Stimulated activated CD8-positive, alpha-beta memory T cell treated with anti-CD3 and anti-CD28 coated beads, Interleukin-7, amount 100 ng/mL, for 1 hour (primary cell): ENCODE measurements at places on chromosomes 12 and 14.

DNA sequence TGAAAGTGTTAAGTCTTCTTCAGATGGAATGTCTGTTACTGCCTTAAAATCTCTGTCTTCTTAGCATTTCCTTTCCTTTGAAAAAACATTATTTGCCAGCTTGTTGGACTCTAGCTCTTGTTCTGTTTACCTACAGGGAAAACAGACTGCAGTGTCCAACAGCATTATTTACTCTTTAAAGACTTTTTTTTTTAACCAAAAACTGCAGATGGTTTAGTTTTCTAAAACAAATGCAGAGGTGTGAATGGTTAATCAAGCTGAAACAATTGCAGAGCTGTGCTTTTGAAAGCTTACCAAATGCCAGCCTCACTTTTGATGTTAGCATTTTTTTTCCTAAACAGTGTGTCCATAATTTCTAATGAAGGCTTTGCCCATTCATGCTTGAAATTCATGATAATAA, 323.3 kb downstream of the TMEM117 start:
- DNase-seq = no peak

- DNase-seq = no peak
Measured at GRCh38 chr14:74238974-74239847, at the start of gene VSX2. Gene VSX2 (plus strand): TSS chr14:74239449. CDS start chr14:74239562, 113 bp downstream.

GRCh38 chr14:89549381-89550125, 132.5 kb upstream of the FOXN3 start:
- DNase-seq = no peak

GRCh38 chr14:100471441-100472093, 115.7 kb downstream of the BEGAIN start:
- no peak for DNase-seq

GRCh38 chr12:67460388-67460787, 188.2 kb upstream of the DYRK2 start:
- no peak for DNase-seq

DNA sequence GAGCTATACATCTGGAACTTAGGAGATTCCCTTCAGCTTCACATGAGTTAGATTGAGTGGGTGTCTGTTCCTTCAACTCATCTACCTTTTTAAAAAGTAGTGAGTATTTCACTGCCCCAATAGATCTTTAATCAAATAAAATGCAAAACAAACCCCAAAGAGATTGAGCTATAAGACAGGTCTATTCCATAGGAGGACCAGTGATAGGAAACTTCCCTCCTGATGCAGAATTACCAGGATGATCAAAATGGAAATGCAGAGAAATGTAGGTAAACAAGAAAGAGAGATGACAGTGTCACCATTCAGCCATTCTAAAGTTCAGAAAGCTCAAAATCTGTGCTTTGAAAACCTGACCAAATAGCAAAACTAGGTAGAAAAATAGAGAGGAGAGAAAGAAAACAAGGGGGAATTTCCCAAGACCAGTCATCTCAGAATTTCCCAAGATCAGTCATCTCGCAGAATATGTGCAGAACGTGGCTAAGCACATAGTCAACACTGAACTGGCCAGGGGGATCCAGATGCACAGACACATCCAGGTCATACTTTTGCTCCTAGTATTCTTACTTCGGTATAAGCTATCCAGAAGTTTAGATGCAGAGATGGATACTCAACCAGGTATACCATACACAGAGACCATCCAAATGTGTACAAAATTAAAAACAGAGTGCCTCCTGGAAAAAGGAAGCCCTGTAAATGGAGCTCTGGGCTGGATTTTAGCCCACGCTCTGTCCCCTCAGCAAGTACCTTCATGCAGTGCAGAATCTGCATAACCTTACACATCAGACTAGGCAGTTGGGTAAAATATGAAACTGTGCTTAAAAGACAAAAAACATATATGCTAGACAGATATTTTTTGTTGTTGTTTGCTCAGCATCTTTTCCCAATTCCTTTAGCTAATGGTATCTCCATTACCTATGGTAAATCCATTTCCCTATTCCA, 27.4 kb downstream of the SLC41A2 start:
- DNase-seq = no peak

- no peak for DNase-seq
Measured at GRCh38 chr14:42624980-42625761, 1018.5 kb downstream of the LRFN5 start.

DNA sequence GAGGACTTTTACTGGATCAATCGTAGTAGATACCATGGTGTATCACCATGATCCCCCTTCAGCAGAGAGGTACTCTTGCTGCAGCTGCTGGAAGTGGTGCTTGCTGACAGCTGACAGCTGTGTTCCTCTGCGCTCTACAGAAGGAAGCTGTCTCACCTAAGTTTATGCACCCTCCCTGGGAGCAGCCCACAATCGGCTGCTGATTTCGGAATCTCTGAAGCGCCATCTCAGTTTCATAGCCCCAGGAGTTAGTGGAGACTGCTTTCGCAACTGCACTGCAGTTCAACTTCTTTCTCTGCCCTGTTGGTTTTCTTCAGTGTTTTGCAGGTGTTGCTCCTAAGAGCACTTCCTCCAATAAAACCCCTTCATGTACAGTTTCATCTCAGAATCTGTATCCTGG, 237.9 kb downstream of the PAWR start:
- no peak for DNase-seq

- DNase-seq = no peak
Measured at GRCh38 chr12:22100958-22101748, 55.1 kb downstream of the CMAS start.

- DNase-seq = no peak
Measured at GRCh38 chr12:98090731-98091130, 424.7 kb upstream of the TMPO start.

DNA sequence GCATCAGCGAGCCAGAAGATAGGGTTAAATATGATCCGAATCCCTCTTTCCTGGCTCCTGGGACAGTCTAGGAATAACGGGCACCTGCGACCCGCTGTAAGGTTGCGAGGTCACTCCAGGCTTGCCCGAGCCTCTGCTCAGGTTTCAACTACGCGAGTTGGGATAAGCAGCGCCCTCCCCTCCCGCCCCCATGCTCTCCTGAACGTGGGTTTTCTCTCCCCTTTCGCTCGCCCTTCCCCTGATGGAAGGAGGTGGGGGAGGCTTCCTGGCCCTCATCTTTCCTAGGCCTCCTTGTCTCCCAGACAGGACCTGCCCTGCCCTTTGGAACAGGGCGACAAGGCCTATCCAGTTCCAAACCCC, 753 bp upstream of the ATP5MC2 start:
- DNase-seq = no peak

GRCh38 chr14:34662561-34663088, 32.7 kb upstream of the SNX6 start:
- no peak for DNase-seq

- no peak for DNase-seq
Measured at GRCh38 chr12:31835276-31835882, 106.6 kb upstream of the AMN1 start.
